ENCODE measurements at places on chromosomes 3 and 15. TPM values are rescaled to one million over a fixed set of nuclear protein-coding genes. Genes with fewer than 3 reads are reported as not detected.

The DZIP3 gene
- polyA plus RNA-seq: 13.9 TPM

The PRSS50 gene
- 3.1 TPM for polyA plus RNA-seq

The GNL3 gene
- polyA plus RNA-seq: 96.2 TPM

The LRRC31 gene
- 11.4 TPM for polyA plus RNA-seq

The LEKR1 gene
- polyA plus RNA-seq: 2.2 TPM

The TLNRD1 gene
- 6.9 TPM for polyA plus RNA-seq

The CFAP100 gene
- polyA plus RNA-seq: 0.45 TPM

The UQCRC1 gene
- polyA plus RNA-seq: 259 TPM

The GRAMD2A gene
- polyA plus RNA-seq: 11.5 TPM

- H3K27me3 ChIP-seq: no peaks in the 10 kb centered on the region
- H3K36me3 ChIP-seq: peaks cover 51% of the 10 kb centered on the region
- peak; percentile 22 for DNase-seq
These were observed 19.2 kb upstream of the KPNA1 start for GRCh38 chr3:122533931-122534334.

- DNase-seq: peak; percentile 93
- H3K27ac ChIP-seq: peak overlapping the region; percentile 81
- H3K27me3 ChIP-seq: no peaks in the 10 kb centered on the region
- H3K4me3 ChIP-seq: peak overlapping the region; percentile 50
- H3K4me1 ChIP-seq: peaks cover 26% of the 10 kb centered on the region
These were observed 127.6 kb upstream of the LMOD3 start for GRCh38 chr3:69250014-69250413.

- no peak overlapping the region for H3K4me3 ChIP-seq
- H3K4me1 ChIP-seq: no peaks in the 10 kb centered on the region
- no peak overlapping the region for H3K27ac ChIP-seq
- no peaks in the 10 kb centered on the region for H3K36me3 ChIP-seq
- DNase-seq: no peak
- no peaks in the 10 kb centered on the region for H3K27me3 ChIP-seq
These were observed 38.8 kb downstream of the PTPRG start for GRCh38 chr3:61600195-61600594.

DNA sequence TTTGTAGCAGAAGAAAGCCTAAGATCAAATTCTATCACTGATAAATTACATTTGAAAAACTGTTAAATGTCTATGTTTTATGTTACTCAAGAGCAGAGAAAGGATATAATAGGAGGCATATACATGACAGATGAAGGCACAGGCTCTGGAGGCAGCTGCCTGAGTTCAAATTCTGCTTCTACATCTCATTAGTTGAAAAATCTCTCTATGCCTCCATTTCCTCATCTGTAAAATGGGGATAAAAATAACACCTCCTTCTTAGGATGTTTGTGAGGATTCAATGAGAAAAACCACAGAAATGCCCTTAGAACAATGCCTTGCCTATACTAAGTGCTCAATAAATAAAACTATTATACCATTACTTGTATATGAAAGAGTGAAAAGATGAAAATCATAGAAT, 21.0 kb downstream of the TP53BP1 start:
- no peaks in the 10 kb centered on the region for H3K4me1 ChIP-seq
- H3K27ac ChIP-seq: no peak overlapping the region
- H3K36me3 ChIP-seq: peaks cover 56% of the 10 kb centered on the region
- no peaks in the 10 kb centered on the region for H3K27me3 ChIP-seq
- no peak overlapping the region for H3K4me3 ChIP-seq

DNA sequence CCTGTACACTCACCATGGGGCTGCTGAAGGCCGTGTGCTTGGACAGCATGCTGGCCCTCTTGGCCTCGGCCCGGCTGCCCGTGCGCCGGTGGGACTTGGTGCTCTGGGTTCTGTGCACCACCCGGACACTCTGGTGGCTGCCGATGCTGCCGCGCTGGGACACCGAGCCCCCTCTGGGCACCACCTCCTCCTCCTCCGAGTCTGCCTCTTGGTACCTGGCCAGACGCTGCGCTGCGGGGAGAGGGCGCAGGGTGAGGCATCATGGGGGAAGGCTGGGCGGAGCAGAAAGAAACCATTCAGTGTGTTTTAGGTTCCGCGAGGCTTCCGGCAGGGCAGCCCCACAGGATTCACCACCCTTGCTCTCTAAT, 145.0 kb downstream of the ATP10A start:
- H3K27ac ChIP-seq: no peak overlapping the region
- H3K36me3 ChIP-seq: no peaks in the 10 kb centered on the region
- no peak for DNase-seq
- H3K4me1 ChIP-seq: no peaks in the 10 kb centered on the region
- no peaks in the 10 kb centered on the region for H3K27me3 ChIP-seq

DNA sequence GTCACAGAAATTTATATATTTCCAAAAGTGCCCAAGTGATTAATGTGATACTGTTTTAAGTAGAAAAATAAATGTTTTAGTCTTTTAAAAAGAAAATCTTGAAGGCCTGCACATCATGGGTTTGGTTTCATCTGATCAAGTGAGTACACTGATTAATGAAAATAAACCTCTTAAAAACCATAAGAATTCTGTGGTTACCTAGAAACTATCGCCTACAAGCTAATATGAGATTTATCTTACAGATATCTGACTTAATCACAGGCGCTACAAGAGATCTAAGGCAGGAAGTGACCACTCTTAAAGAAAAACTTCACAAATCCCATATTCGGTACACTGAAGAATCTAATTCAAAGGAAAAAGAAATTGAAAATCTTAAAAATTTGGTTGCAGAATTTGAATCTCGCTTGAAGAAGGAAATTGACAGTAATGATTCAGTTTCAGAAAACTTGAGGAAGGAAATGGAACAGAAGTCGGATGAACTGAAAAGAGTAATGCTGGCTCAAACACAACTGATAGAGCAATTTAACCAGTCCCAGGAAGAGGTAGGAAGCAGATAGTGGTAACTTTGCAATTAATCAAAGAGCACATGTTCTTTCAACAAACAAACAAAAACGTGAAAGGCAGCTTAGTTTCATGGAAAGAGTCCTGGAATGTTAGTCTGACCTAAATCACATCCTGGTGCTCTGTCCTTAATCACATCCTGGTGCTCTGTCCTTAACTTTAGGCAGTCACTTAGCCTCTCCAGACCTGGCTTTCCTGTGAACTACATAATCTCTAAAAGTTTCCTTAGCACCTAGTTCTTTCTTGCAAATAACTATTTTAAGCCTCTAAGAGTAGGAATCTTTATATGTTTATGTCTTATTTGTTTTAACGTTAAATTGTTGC, 131.8 kb downstream of the CCNL1 start:
- no peaks in the 10 kb centered on the region for H3K36me3 ChIP-seq
- no peaks in the 10 kb centered on the region for H3K27me3 ChIP-seq
- DNase-seq: no peak
- H3K4me3 ChIP-seq: no peak overlapping the region
- no peak overlapping the region for H3K27ac ChIP-seq

GRCh38 chr3:84042399-84043106, 916.2 kb upstream of the CADM2 start:
- H3K4me3 ChIP-seq: no peak overlapping the region
- H3K27me3 ChIP-seq: no peaks in the 10 kb centered on the region
- H3K27ac ChIP-seq: no peak overlapping the region
- no peak for DNase-seq
- no peaks in the 10 kb centered on the region for H3K36me3 ChIP-seq
- no peaks in the 10 kb centered on the region for H3K4me1 ChIP-seq

GRCh38 chr3:89108291-89108550, 800 bp downstream of the EPHA3 start:
- H3K4me3 ChIP-seq: no peak overlapping the region
- H3K36me3 ChIP-seq: no peaks in the 10 kb centered on the region
- H3K27ac ChIP-seq: no peak overlapping the region
- DNase-seq: no peak
- peaks cover 21% of the 10 kb centered on the region for H3K27me3 ChIP-seq

- DNase-seq: no peak
- no peak overlapping the region for H3K4me3 ChIP-seq
- H3K36me3 ChIP-seq: no peaks in the 10 kb centered on the region
These were observed 291.9 kb upstream of the POU1F1 start for GRCh38 chr3:87568331-87568730.

GRCh38 chr15:39086641-39087040, 494.2 kb upstream of the THBS1 start:
- no peaks in the 10 kb centered on the region for H3K4me1 ChIP-seq
- H3K36me3 ChIP-seq: no peaks in the 10 kb centered on the region
- no peaks in the 10 kb centered on the region for H3K27me3 ChIP-seq
- no peak for DNase-seq

- no peak overlapping the region for H3K4me3 ChIP-seq
- no peak overlapping the region for H3K27ac ChIP-seq
- no peaks in the 10 kb centered on the region for H3K27me3 ChIP-seq
- no peaks in the 10 kb centered on the region for H3K36me3 ChIP-seq
- no peak for DNase-seq
These were observed 194.1 kb downstream of the KCNH8 start for GRCh38 chr3:19342389-19342788.

GRCh38 chr15:100002787-100003536, 269.7 kb upstream of the LYSMD4 start:
- H3K36me3 ChIP-seq: no peaks in the 10 kb centered on the region
- DNase-seq: no peak
- H3K27me3 ChIP-seq: no peaks in the 10 kb centered on the region
- no peak overlapping the region for H3K4me3 ChIP-seq

DNA sequence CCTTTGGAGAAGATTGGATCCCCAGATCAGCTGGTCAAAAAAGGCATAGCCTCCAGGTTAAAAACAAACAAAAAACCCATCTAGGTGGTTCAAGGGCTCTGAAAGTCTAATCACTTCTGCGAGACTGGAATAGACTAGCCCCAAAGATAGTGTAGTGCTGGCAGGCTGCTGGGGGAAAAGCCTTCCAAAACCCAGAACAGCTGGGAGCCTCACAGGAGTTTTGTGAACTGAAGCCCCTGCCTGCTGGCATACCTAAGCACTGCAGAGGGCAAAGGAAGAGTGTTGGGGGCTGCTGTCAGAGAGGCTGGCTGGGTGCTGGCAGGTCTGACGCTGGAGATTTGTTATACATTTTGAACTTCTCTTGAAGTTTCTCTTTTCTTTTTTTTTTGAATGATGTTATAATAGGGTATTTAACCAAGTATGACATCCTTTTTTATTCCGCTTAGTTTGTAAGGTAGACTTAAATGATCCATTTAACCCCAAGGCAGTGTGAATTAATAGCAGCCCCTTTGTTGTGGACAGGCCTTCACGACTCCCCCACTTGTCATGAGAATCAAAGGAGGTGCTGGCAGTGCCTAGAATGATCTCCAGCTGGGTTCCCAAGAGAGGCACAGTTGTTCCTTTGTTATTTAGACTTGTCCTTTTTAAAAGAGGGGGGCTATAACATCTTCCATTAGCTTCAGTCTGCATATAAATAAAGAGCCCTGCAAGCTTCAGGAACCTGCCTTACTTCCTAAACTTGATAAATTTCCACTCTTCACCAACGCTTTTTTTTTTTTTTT, 53.9 kb downstream of the CRTC3 start:
- DNase-seq: no peak
- H3K4me1 ChIP-seq: no peaks in the 10 kb centered on the region
- H3K36me3 ChIP-seq: peaks cover 8% of the 10 kb centered on the region
- no peak overlapping the region for H3K27ac ChIP-seq

DNA sequence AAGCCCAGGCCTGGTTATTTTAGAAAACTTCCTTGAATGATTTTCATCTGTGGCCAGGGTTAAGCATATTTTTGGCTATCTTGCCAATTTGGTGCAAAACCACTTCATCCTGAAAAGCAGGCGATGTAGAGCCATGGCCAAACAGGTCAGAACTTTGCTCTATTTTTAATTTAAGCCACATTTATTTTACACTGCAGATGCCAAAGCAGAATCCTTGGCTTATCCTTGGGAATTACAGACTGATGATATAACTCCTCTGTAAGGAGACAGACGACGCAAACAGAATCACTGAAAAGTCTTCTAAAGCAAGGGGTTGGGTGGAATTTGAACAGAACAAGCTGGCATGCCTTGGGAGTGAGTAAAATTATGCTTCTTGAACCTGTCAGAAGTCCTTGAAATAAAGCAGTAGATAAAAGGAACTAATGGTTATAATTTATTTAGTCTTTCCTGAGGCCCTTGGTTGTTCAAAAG, 121.9 kb downstream of the CHST2 start:
- DNase-seq: no peak
- no peaks in the 10 kb centered on the region for H3K36me3 ChIP-seq
- H3K4me1 ChIP-seq: no peaks in the 10 kb centered on the region
- no peak overlapping the region for H3K4me3 ChIP-seq
- H3K27me3 ChIP-seq: no peaks in the 10 kb centered on the region

DNA sequence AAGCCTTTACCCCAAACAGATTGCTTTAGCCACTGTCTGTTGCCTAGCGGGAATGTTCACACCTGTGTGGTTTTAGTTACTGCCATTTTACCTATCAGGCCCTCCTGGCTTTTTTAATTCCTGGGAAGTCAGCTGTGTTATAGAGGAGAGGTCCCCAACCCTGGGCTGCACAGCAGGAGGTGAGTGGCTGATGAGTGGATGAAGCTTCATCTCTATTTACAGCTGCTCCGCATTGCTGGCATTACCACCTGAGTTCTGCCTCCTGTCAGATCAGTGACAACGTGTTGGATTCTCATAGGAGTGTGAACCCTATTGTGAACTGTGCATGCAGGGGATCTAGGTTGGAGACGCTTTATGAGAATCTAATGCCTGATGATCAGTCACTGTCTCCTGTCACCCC, 127.0 kb downstream of the MBNL1 start:
- DNase-seq: no peak
- H3K27ac ChIP-seq: no peak overlapping the region
- H3K4me1 ChIP-seq: peaks cover 3% of the 10 kb centered on the region
- peaks cover 4% of the 10 kb centered on the region for H3K36me3 ChIP-seq
- H3K27me3 ChIP-seq: no peaks in the 10 kb centered on the region

- H3K36me3 ChIP-seq: no peaks in the 10 kb centered on the region
- no peak overlapping the region for H3K27ac ChIP-seq
- H3K4me1 ChIP-seq: no peaks in the 10 kb centered on the region
- H3K27me3 ChIP-seq: no peaks in the 10 kb centered on the region
- no peak overlapping the region for H3K4me3 ChIP-seq
These were observed 219.3 kb downstream of the SLC9A9 start for GRCh38 chr3:143628971-143629370.

DNA sequence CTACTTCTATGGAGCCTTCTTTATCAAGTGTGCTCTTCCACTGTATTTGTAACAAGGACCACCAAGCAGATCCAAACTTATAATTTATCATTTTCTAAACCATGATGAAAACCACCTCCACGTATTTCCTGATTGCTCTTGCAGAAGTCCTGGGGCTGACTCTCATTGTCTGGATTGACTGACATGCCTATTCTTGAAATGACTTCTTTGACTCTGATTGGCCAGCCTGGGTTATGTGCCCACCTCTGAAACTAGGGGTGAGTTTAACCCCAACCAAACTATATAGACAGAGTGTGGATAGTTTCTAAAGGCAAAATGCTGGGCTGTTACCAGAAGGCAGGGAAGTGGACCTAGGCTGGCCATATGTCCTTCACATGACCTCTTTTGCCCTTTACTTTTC, 12.7 kb downstream of the TMPRSS7 start:
- H3K4me3 ChIP-seq: no peak overlapping the region
- no peak for DNase-seq
- H3K27me3 ChIP-seq: no peaks in the 10 kb centered on the region
- peaks cover 2% of the 10 kb centered on the region for H3K4me1 ChIP-seq

Data from large intestine (tissue), 12 donors.